ENCODE measurements at places on chromosomes 6 and 20. TPM values are rescaled to one million over a fixed set of nuclear protein-coding genes. Genes with fewer than 3 reads are reported as not detected.

DNA sequence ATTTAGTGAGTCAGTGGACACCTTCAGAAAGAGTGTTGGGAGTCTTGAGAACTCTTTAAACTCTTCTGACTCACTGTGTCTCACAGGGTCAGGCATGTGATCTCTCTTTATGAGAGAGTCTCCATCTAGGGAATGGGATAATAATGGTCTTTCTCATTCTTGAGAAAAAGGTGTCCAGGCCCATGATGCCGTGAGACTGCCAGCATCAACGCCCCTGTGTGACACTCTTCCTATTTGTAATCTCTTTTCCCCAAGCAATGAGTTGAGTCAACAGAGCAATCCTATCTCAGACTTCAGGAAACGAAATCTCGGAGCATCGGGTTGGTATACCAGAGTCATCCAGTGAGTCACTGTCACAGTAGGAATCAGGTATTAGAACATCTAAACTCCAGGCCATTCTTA, 82.3 kb upstream of the BMP2 start:
- DNase-seq, result peak; percentile 36

- no peak for DNase-seq
Observed at GRCh38 chr6:105886814-105887544, 199.2 kb upstream of the PRDM1 start.

RIMS1 gene
- not detected for total RNA-seq

DNA sequence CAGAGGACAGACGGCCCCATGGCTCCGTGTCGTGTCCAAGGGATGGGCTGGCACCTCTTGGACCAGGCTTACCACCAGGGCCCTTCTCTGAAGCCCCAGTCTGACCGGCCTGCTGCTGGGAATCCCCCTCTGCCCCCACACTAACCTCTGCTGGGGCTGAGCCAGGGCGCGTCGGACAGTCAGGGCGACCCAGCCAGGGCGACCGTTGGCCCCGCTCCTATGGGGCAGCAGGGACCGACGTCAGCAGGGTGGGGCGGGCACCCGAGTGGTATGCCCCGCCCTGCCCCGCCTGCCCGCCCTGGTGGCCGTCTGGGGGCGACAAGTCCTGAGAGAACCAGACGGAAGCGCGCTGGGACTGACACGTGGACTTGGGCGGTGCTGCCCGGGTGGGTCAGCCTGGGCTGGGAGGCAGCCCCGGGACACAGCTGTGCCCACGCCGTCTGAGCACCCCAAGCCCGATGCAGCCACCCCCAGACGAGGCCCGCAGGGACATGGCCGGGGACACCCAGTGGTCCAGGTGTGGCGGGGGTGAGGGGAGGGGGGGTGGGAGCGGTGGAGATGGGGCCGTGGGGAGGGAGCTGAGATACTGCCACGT, at the start of gene SLC17A9:
Gene SLC17A9 (plus strand): TSS at position 337 of the 595 bp plus-strand sequence. CDS start 122 bp downstream, at position 459.
- DNase-seq, result no peak

LGSN gene
- not detected for total RNA-seq
